ENCODE measurements at places on chromosomes 6 and 20.
A peak's percentile ranks its signal among the peaks of the same experiment; 100 is the strongest.

GRCh38 chr6:44918671-44919296 lies 409.3 kb upstream of the RUNX2 start:
- no peak for DNase-seq

DNA sequence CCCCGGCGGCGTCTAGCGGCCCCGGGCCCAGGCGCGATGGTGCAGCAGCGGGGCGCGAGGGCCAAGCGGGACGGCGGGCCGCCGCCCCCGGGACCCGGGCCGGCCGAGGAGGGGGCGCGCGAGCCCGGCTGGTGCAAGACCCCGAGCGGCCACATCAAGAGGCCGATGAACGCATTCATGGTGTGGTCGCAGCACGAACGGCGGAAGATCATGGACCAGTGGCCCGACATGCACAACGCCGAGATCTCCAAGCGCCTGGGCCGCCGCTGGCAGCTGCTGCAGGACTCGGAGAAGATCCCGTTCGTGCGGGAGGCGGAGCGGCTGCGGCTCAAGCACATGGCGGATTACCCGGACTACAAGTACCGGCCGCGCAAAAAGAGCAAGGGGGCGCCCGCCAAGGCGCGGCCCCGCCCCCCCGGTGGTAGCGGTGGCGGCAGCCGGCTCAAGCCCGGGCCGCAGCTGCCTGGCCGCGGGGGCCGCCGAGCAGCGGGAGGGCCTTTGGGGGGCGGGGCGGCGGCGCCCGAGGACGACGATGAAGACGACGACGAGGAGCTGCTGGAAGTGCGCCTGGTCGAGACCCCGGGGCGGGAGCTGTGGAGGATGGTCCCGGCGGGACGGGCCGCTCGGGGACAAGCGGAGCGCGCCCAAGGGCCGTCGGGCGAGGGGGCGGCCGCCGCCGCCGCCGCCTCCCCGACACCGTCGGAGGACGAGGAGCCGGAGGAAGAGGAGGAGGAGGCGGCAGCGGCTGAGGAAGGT lies 715 bp downstream of the SOX12 start:
- DNase-seq, result peak; percentile 39

- no peak for DNase-seq
These were observed 514 bp downstream of the DEFB129 start for GRCh38 chr20:227439-228105.

DNA sequence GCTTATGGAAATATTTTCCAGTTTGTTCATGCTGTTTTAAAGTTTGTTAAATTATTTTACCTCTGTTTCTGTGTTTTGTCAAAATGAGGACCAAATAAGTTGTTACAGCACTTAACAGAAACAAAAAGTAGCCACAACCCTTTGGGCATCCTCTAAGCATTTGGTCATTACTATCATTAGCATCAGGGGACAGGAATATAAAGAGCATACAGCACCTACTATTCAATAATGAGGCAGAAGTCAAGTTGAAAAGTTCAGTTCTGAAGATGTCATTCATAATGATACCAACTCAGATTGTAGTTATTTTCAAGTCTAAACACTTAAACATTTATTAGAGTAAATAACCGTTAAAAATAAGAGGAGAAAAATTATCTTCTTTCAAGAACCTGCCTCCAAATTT lies 862.3 kb upstream of the FLRT3 start:
- DNase-seq, result no peak

DNA sequence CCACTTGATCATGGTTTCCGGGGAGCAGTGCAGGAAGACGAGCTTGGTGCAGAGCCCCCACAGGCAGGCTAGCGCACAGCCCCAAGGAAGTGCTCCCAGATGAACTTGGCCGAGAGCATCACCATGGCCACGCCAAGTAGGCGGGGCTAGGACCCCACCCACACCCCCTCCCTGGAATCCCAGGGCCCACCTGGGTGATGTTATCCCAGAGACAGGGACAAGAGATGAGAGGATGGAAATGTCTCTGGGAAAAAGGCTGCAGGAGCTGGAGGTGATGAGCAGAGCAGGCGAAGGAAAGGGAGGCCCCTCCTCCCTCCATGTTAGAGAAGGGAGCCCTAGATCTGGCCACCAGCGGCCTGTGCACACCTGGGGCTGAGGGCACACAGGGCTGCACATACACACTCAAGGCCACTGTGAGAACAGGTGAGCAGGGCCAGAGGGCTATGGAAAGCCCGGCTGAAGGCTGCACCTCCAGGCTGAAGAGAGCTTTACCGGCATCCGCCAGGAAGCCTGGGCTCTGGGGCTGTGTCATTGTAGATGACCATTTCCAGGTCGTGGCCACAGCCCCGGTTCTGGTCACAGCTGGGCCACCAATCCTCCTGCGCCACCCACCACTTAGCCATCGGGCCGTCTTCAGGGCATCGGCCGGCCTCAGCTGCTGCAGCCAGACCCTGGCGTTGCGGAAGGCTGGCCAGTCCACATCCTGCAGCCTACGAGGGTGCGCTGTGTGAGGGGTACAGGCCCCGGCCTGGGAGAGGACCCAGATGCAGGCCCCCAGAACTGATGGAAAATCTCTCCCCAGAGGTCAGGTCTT lies 24.9 kb downstream of the NPEPL1 start:
- no peak for DNase-seq

- no peak for DNase-seq
These were observed 27.1 kb upstream of the TOP1 start for GRCh38 chr20:41001497-41001896.

DNA sequence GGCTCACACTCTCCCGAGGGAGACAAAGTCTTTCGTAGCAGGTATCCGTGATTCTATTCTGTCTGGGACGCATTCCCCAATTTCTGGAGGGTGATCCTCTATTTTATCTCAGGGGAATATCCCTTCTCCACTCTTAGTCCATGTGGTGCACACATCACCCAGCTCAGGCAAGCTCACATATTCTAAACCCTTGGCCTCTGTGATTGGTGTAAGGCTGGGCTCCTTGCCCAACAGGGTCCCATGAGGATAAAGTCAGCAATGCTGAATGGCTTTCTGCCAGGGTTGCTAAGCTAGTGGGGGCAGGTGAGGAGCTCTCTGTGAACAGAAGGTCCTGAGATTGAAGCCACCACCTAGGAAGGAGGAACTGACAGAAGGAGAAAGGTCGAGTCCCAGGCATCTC lies 137.2 kb downstream of the CDH26 start:
- no peak for DNase-seq

DNA sequence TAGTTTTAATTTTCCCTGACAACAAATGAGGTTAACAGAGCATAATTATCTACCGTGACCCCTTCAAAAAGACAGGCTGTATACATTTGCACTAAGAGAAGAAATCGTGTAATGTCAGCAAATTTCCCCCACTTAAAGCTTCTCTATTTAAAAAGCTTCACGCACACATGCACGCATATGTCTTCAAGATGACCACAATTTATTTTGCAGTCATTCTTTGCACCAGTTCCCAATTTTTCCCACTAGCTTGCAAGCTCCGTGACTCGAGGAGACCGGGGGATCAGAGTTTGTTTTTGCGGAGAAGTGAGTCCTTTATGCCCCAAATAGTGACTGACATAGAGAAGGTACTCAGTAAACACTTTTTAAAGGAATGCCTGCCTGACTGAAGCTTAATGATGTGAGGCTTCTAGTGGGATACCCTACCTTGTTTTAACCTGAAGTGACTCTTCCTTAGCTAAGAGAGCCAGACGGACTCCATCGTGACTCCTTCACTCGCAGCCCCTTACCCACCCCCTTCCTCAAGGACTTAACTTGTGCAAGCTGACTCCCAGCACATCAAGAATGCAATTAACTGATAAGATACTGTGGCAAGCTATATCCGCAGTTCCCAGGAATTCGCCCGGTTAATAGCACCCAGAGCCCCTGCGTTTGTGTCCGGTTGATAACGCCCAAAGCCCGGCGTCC lies 9.3 kb upstream of the NQO2 start:
- DNase-seq, result no peak

- DNase-seq, result no peak
These were observed 42.4 kb downstream of the PTCHD4 start for GRCh38 chr6:48068278-48069251.

DNA sequence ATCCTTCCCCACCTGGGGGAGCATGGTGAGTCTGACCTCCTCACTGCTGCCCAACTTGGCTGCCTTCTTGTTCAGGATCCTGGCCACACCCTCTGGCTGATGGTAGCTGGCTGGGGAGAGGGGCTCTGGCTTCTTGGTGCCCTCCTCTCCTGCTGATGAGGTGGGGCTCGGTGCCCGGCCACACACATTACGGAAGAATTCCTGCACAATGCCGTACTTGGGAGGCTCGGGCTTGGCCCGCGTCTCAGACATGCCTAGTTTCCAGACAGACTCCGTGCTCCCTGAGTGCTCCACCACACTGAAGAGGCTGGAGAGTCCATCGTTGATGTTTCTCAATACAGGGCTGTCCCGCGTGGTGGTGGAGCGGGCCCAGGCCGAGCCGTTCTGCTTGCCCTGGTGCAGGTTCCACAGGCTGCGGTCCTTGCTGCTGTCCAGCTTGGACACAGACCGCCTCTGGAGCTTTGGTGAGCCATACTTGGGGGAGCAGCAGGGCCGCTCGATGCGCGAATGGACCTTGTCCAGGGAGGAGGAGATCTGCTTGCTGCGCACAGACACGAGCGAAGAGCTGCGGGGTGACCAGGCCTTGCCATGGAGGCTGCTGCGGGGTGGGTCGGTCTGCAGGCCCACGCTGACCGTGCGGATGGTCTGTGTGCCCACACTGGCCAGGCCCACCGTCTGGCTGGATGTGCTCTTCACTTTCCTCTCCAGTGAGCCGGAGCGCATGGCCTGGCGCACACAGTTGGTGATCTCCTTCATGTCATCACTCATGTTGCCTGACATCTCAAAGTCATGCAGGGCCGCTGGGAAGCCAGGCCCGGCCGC lies 19.9 kb upstream of the DSN1 start:
- no peak for DNase-seq

GRCh38 chr20:33415948-33416347 lies 14.6 kb upstream of the CDK5RAP1 start:
- DNase-seq, result no peak

DNA sequence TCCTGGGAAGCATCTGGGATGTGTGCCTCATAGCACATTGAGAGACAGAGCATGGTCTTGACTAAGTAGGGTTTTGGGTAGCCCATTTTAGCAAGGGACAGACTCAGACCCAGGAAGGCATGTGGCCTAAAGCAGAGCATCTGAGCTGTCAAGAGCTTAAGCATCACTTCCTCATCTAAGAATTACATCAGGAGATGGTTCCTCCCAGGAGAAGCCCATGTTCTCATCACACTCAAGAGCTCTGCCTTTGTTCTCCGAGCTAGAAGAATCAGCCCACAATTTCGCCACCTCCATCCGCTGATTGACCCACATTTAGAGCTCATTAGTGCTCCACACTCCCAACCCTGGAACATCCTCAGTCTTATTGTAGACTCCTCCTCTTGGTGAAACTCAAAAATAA lies 68.3 kb downstream of the NPEPL1 start:
- no peak for DNase-seq

- no peak for DNase-seq
These were observed 2.3 kb downstream of the MANBAL start for GRCh38 chr20:37291724-37292126.

DNA sequence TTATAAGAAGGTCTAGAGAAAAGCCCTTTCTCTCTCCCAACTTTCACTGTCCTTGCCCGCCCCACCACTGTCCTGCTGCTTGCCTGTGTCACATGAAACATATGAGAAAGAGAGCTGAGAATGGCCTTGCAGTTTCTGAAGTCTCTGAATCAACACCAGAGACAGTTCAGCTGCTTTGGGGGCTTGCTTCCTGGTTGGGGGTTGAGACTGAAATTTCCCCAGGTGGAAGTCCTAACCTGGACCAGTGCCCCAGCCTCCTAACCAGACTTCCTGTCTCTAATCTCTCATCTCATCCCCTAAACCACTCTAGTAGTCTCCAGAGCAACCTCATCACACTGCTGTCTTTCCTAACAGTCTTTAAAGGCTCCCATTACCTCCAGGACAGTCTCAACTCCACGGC lies 10.7 kb downstream of the TRAM2 start:
- no peak for DNase-seq

DNA sequence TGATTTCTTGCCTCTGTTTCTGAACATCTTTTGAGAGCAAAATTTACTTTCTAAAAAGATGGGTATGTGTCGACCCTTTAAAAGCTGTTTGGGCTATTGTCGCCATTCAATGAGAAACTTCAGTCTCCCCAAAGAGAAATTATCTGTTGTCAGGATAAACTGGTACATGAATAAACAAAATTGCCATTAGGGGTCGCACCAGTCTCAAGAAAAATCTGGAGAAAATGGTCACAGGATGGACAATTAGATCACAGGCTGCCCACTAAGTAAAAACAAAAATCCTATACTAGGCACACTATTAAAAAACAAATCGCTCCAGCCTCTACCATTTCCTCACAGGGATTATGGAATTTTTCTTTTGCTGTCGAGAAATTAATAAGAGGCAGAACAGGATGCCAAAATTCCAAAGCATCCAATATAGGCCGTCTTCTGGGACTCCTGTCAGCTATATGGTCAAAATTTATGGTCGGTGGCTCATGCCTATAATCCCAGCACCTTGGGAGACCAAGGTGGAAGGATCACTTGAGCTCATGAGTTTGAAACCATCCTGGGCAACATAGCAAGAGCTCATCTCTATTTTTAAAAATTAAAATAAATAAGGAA lies 5.5 kb upstream of the HLA-E start:
- no peak for DNase-seq

- DNase-seq, result no peak
These were observed 30.9 kb upstream of the ASXL1 start for GRCh38 chr20:32327087-32327681.

DNA sequence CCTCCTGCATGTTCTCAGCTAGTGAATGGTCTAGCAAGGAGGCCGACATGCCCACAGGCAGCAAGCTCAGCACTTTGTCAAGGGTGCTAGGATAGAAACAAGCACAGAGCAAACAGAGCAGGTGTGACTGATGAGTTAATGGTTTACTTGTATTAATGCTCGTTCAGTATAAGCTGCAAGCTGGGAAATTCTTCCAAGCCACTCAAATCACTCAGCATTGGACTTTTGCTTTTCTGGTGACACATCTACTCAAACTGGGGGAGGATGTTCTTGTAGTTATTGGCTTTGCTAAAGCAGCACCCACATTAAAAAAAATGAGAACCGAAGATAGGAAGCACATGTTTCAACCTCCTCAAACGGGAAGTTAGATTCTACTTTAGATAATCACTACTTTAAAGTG lies 43.1 kb upstream of the NEDD9 start:
- DNase-seq, result no peak

DNA sequence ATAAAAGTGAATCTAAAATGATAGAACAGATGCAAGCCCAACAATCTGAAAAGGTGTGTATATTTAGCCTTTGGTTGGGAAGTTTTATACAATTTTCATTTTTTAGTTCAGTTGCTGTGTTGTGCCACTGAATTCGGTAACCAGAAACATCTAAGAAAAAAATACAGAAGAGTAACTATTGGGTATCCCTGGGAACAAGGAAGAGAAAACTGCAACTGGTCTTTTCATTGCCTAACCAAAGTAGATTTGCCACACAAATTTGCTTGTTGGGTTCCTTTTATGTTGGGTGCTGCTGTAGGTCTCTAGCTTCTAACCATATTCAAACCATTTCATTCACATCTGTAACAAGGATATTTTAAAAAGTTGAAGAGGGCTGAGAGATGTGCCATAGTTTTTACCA lies 2.8 kb upstream of the TMEM30A start:
- DNase-seq, result no peak

GRCh38 chr6:135311446-135312200 lies 130.5 kb downstream of the MYB start:
- DNase-seq, result no peak

Measured in stimulated activated CD4-positive, alpha-beta T cell treated with anti-CD3 and anti-CD28 coated beads, Interleukin-1b, Interleukin-23, amount 100 ng/mL, for 4 hours (primary cell).